Stimulated activated CD4-positive, alpha-beta T cell treated with anti-CD3 and anti-CD28 coated beads, Interleukin-2, amount 100 ng/mL, for 24 hours (primary cell): ENCODE measurements at places on chromosomes 11 and 22.

- DNase-seq: peak; percentile 50
These were observed 3.1 kb downstream of the AKIP1 start for GRCh38 chr11:8913961-8914660.

GRCh38 chr11:47280860-47281259 lies 10.9 kb downstream of the MADD start:
- DNase-seq: no peak

GRCh38 chr11:43747130-43747802 lies 66.7 kb downstream of the HSD17B12 start:
- no peak for DNase-seq

DNA sequence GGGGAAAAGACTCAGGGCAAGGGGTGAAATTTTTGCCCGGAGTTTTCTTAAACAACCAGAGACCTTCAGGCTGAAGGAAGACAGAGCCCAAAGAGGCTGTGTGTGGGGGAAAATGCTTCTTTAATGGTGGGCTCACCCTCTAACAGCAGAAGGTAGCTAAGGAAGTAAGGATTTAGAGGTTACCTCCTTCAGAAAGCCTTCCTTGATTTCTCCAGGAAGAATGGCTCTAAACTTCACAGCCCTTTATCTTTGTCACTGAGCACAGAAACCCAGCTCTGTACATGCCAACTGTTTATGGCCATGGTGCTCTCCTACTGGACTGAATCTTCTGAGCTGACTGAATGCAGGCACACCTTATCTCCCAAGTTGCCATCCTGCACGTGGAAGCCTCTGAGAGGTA lies 196.0 kb downstream of the TENM4 start:
- DNase-seq: no peak

- DNase-seq: no peak
These were observed 1206.6 kb downstream of the BRD1 start for GRCh38 chr22:48621085-48621484.

GRCh38 chr22:49587987-49588386 lies 239.7 kb downstream of the BRD1 start:
- DNase-seq: no peak

DNA sequence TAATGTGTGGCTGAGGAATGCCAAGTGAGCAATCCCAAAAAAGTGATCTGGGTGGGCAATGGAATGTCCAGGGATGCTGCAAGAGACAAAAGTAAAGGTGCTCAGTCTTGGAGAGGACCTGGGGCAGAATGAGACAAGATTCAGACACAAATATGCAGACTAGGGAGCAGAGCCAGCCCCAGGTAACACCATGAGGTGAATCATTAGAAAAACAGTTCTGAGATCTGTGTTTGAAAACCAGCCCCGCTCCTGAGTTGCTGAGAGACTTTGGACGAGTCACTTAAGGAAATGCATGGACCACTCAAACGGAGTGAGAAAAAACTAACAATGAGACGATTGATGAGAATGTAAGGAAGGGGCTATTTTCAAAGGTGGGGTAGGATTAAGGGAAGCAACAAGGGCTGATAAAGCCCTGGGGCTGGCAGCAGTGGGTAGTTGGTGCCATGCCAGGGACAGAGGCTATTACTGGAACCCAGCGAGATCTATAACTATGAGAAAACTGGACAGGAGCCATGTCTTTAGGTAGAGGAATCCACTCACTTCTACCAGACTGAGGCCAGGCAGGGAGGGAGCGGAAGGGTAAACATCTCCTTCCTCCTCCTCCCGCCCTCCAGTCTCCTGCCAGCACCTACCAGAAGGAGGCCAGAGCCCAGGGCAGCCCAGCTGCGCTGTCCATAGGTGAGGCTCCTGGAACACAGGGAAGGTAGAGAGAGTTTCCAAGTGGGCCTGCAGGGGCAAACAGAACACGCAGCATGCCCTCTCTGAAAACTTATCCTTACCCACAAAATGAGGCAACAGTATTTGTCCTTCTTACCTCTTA lies 130.4 kb upstream of the TEAD1 start:
- DNase-seq: no peak

- DNase-seq: no peak
These were observed 350.8 kb downstream of the DLG2 start for GRCh38 chr11:85276332-85276731.

GRCh38 chr22:49994361-49995040 lies 18.1 kb downstream of the IL17REL start:
- DNase-seq: no peak

- peak; percentile 72 for DNase-seq
These were observed at the start of gene TSPO for GRCh38 chr22:43151251-43152002. TSPO (plus strand) TSS chr22:43151559; CDS start chr22:43159239, 7,680 bp downstream.

GRCh38 chr11:63599211-63600122 lies 14.8 kb downstream of the PLAAT3 start:
- DNase-seq: no peak

GRCh38 chr11:75845324-75845723 lies 30.3 kb downstream of the UVRAG start:
- DNase-seq: no peak

- no peak for DNase-seq
These were observed 5.5 kb downstream of the ACRV1 start for GRCh38 chr11:125675196-125675595.

DNA sequence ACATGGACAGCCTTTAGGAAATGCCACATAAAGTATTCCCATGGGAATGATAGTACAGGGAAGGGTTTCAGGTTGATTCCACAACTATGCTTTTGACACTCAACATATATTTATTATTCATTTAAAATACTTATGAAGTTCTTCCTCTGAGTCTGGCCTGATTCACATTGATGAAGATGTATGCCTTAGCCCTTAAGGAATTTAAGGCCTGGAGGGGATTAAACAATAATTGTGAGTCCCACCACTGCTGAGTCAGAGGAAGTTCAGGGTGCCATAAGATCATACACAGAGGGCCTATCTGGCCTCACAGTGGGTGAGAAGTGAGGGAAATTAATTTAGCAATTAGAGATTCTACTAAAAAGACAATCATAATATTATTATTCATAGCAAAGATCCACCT lies 161.1 kb upstream of the SNX19 start:
- no peak for DNase-seq

GRCh38 chr11:3140291-3140603 lies 24.9 kb downstream of the OSBPL5 start:
- no peak for DNase-seq

DNA sequence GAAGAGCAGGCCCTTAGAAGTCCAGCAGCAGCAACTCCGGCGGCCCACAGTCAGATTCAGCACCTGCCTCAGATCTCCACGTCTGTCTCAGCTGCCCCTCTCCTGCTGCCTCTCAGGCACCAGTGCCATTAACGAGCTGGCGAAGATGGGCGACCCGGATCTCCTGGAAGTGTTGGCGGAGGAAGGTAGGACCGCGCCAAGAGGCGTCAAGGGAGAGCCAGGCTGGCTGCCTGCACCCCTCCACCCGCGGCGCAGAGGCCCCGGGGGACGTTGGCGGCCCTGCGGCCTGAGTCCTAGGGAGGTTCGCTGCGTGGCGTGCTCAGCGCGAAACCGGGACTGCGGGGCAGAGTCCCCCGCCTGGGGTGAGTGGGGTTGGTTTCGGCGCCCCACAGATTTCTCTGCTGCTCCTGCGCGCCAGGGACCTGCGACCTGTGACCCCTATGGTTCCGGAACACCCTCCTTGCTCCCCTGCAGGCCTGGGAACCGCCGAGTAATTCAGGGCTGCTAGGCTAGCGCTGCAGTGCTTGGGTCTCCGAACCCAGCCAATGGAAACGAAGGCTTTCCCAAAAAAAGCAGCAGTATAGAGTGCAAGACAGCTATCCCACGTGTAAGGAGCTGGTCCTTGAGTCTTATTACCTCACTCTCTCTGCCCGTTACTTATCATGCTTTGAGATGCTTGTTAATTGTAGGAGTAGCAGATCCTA lies 615 bp downstream of the ANO5 start:
- DNase-seq: no peak

DNA sequence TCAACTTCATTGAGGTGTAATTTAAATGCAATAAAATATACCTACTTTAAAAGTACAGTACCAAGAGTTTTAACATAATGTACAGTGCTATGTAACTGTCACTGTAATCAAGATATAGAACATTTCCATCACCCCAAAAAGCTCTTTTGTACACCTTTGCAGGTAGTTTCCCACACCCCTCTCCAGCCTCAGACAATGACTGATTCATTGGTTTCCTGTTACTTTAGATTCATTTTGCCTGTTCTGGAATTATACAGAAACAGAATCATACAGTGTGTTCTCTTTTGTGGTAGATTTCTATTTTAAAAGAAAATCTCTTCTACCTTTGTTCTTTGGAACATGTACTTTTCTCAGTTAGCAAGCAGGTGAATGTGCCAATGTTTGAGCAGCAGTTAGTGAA lies 38.2 kb downstream of the SHISA8 start:
- DNase-seq: no peak

GRCh38 chr11:62705413-62705812 lies 1.8 kb downstream of the BSCL2 start:
- DNase-seq: no peak
